ENCODE measurements at places on chromosomes 1 and 21. TPM values are rescaled to one million over a fixed set of nuclear protein-coding genes. Genes with fewer than 3 reads are reported as not detected.
A peak's percentile ranks its signal among the peaks of the same experiment; 100 is the strongest.

DNA sequence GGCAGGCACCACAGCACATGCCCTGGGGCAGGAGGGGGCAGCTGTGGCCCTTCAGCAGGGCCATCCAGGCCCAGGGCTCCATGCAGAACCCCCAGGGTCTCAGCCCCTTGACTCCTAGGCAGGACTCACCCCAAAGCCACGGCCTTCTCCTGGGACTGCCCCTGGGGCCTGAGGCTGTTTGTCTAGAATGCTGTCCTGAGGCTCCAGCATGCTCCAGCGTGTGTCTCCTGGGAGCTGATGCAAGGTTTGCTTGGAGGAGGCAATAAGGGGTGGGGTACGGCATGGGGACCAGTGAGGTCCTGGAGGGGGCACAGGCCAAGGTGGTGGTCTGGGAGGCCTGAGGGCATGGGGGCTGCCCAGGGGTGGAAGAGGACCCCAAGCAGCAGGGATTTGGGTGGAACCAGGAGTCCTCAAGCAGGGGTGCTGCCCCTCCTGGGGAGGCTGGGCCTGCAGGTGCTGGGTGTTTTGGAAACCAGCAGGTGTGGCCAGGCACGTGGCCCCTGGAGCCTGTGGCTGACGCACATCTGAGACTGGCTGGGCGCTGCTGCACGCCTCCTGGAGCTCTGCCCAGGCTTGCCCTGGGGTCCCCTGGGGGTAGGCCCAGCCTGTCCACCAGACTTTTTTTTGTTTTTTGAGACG lies 7.8 kb upstream of the CALML6 start:
- H3K4me3 ChIP-seq, result no peak overlapping the region
- ATAC-seq, result no peak
- H3K36me3 ChIP-seq, result no peaks in the 10 kb centered on the region
- no peaks in the 10 kb centered on the region for H3K27me3 ChIP-seq
- no peaks in the 10 kb centered on the region for H3K4me1 ChIP-seq
- H3K27ac ChIP-seq, result peak overlapping the region; percentile 41

GRCh38 chr1:232473324-232473723 lies 156.6 kb downstream of the SIPA1L2 start:
- no peak overlapping the region for H3K4me3 ChIP-seq
- H3K36me3 ChIP-seq, result no peaks in the 10 kb centered on the region
- peaks cover 6% of the 10 kb centered on the region for H3K4me1 ChIP-seq

DNA sequence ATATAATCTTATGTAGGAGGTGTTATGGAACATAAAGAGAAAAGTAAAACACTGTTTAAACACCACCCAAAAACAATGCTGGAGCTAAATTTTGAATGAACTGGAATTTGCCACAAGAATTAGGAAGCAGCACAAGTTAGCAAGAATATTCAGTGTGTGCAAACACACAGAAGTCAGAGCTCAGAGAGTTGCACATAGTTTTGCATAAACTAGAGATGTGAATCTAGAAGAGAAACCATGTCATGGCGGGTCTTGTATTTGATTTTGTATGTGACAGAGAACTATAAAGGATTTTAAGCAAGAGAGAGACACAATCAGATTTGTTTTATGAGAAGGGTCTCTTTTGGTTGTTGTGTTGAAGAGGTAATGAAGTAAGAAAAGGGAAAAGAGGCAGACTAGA lies 38.2 kb downstream of the SELENOF start:
- H3K4me3 ChIP-seq, result no peak overlapping the region
- no peaks in the 10 kb centered on the region for H3K4me1 ChIP-seq
- H3K36me3 ChIP-seq, result no peaks in the 10 kb centered on the region
- H3K27ac ChIP-seq, result no peak overlapping the region

DNA sequence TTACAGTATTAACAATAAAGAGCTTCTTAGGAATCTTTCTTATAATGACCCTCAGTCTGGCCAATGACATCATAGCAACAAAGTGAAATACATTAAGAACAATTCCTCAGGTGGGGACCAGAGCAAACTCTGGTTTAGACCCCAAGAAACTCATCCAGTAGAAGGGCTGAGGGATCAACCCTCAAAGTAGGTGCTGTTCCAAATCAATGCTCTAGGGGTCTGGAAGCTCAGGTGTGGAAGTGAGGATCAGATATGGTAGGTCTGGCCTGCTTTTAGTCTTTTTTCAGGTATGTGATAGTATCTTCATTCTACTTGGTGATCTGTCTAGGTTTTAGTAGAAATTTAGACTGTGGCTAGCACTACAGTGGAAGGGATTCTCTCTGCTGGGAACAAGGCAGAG lies 291.7 kb downstream of the PDE4B start:
- no peaks in the 10 kb centered on the region for H3K27me3 ChIP-seq
- H3K27ac ChIP-seq, result no peak overlapping the region
- no peak overlapping the region for H3K4me3 ChIP-seq
- H3K4me1 ChIP-seq, result no peaks in the 10 kb centered on the region
- ATAC-seq, result no peak

DNA sequence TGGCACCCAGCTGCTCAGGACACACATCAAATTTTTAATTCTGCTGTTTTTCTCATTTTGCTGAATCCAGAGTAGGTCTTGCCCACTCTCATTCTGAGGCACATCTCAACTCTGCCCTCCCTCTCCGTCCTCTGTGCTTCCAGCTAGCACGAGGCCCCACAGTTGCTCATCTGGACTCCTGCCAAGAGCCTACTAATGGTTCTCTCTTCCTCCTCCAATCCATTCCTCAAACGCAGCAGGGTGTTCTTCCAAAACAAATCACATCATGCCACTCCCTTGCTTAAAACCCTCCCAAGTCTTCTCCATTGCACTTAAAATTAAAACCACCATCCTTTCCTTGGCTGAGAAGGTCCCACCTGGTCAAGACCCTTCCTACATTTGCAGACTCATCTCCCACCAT lies 49.8 kb upstream of the SCAF4 start:
- peak; percentile 55 for ATAC-seq
- no peak overlapping the region for H3K27ac ChIP-seq
- no peaks in the 10 kb centered on the region for H3K27me3 ChIP-seq
- no peaks in the 10 kb centered on the region for H3K4me1 ChIP-seq
- no peaks in the 10 kb centered on the region for H3K36me3 ChIP-seq

DNA sequence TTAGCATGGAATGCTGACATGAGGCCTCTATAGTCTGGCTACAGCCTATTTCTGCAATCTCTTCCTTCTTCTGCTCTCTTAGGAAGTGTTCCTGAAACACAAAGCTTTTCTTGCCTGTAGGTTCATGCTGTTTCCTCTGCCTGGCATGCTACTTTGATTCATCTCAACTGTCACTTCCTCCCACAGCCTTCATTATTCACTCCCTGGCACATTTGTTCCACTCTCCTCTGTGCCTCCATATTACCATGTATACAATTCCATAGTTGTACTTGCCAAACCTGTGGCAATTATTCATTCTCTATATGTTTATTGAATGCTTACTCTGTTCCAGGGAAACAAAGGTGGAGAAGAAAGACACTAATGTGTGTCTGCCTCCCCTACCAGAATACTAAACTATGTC lies 210.2 kb downstream of the LRRC7 start:
- H3K36me3 ChIP-seq, result no peaks in the 10 kb centered on the region
- no peaks in the 10 kb centered on the region for H3K27me3 ChIP-seq
- H3K4me3 ChIP-seq, result no peak overlapping the region
- no peak for ATAC-seq

GRCh38 chr1:63774617-63775417 lies 1.0 kb downstream of the ROR1 start:
- peak; percentile 43 for ATAC-seq
- no peaks in the 10 kb centered on the region for H3K4me1 ChIP-seq
- H3K27ac ChIP-seq, result no peak overlapping the region

GRCh38 chr1:59417406-59417805 lies 120.5 kb downstream of the FGGY start:
- no peaks in the 10 kb centered on the region for H3K36me3 ChIP-seq
- no peak for ATAC-seq
- no peaks in the 10 kb centered on the region for H3K27me3 ChIP-seq
- H3K4me1 ChIP-seq, result peaks cover 34% of the 10 kb centered on the region

GRCh38 chr1:221035662-221036153 lies 156.5 kb downstream of the HLX start:
- no peaks in the 10 kb centered on the region for H3K27me3 ChIP-seq
- H3K36me3 ChIP-seq, result no peaks in the 10 kb centered on the region
- no peak for ATAC-seq
- no peak overlapping the region for H3K4me3 ChIP-seq
- peaks cover 17% of the 10 kb centered on the region for H3K4me1 ChIP-seq
- H3K27ac ChIP-seq, result no peak overlapping the region

- ATAC-seq, result no peak
- H3K27ac ChIP-seq, result no peak overlapping the region
- no peak overlapping the region for H3K4me3 ChIP-seq
- H3K27me3 ChIP-seq, result no peaks in the 10 kb centered on the region
These were observed 41.6 kb downstream of the ATP6V1G3 start for GRCh38 chr1:198498881-198499280.

- no peak overlapping the region for H3K27ac ChIP-seq
- no peaks in the 10 kb centered on the region for H3K4me1 ChIP-seq
- H3K27me3 ChIP-seq, result no peaks in the 10 kb centered on the region
These were observed 533.7 kb upstream of the PKN2 start for GRCh38 chr1:88150330-88150729.

DNA sequence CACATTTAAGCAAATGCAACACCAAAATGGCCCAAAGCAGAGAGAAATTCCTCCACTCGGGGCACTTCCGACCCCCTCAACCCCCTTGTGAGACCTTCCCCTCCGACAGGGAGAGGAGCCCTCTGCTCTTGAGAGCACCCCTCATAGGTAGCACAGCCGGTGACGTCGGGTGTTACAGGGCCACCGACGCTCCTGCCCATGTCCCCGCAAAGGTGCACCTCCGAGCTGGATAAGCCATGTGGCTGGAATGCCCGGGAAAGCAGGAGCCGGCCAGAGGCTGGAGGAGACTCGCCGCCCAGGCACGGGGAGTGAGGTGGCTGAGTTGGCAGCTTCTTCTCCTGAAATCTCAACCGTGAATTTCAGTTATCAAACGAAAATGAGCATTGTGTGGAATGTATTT lies 67.1 kb upstream of the ARHGEF16 start:
- no peak overlapping the region for H3K4me3 ChIP-seq
- H3K27ac ChIP-seq, result no peak overlapping the region
- peaks cover 86% of the 10 kb centered on the region for H3K27me3 ChIP-seq
- no peaks in the 10 kb centered on the region for H3K4me1 ChIP-seq
- no peak for ATAC-seq
- H3K36me3 ChIP-seq, result no peaks in the 10 kb centered on the region

DNA sequence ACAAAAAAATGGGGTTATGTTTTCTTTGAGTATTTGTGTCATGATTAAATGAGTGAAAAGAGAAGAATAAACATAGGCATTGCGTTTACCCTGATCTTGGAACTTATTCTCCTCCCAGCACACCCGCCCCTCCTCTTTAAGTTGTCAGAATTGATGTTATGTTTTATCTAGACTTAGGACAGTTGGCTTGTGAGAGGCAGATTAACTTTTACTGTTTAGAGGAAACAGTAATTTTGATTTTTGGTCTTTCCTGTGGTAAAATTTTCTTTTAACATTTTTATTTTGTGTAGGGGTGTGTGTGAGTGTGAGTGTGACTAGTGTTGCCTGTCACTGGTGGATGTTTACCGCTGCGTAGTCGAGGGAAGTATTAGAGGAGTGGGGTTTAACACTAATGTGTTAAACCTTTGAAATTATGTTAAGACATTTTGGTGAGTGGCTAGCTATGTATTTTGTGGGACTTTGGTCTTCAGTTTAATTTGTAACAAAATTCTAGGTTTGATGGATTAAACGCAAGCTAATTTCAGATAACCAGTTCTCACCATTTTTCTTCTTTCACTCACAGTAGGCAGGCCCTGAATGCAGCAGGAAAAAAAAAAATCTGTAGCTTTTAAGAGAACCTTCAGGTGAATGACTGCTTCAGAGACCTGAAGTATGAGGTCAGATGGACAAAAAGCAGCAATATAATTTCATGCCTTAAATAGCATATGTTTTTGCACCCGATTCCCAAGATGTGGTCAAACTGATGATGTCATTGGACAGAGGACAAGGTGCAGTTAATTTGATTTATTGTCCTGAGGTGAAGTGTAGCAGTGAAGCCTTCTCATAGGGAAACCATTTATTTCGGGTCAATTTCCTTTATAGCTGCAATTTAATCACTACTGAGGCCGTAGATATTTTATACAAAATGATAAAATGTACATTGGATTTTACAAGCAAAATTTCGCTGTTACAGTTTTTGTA lies 2.7 kb downstream of the POU2F1 start:
- peak overlapping the region; percentile 96 for H3K27ac ChIP-seq
- no peak overlapping the region for H3K4me3 ChIP-seq
- H3K36me3 ChIP-seq, result no peaks in the 10 kb centered on the region
- H3K4me1 ChIP-seq, result peaks cover 73% of the 10 kb centered on the region
- no peak for ATAC-seq

- H3K27ac ChIP-seq, result no peak overlapping the region
- no peaks in the 10 kb centered on the region for H3K4me1 ChIP-seq
- no peak overlapping the region for H3K4me3 ChIP-seq
- ATAC-seq, result no peak
- no peaks in the 10 kb centered on the region for H3K27me3 ChIP-seq
- H3K36me3 ChIP-seq, result no peaks in the 10 kb centered on the region
These were observed 51.3 kb downstream of the PTGS2 start for GRCh38 chr1:186628910-186629309.

DNA sequence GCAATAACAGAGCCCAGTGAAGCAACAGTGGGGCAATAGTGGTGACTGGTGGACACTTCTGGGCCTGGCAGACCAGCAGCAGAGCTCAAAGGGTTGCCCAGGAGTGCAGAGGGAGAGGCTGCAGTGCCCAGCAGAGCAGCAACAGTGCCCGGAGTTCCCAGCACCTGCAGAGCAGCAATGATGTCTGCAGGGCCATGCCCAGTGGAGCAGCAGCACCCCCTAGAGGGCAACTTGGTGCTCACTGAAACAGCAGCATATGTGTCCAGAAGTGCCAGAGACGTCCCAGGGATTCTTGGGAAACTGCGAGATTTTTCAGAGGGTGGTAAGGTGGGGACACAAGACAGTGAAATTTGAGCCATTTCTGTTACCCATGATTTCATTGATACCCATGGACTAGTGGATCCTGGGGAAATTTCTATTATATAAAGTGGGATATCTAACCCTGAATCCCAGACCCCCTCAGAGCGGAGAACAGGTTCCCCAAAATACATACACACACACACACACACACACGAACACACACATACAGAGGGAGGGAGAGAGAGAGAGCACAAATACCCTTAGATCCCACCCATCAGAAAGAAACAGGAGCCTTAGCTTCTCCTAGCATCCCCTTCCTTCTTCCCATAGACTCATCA lies 156.9 kb upstream of the GJB5 start:
- no peak overlapping the region for H3K4me3 ChIP-seq
- H3K27ac ChIP-seq, result no peak overlapping the region
- H3K4me1 ChIP-seq, result no peaks in the 10 kb centered on the region
- peaks cover 47% of the 10 kb centered on the region for H3K27me3 ChIP-seq
- H3K36me3 ChIP-seq, result no peaks in the 10 kb centered on the region

MTOR gene
- 45.8 TPM for total RNA-seq

FASLG gene
- total RNA-seq, result not detected

IFI16 gene
- total RNA-seq, result 25.2 TPM

IL23R gene
- total RNA-seq, result not detected

ARTN gene
- 0.47 TPM for total RNA-seq

SLC25A34 gene
- 0.10 TPM for total RNA-seq

Data from gastroesophageal sphincter (tissue), 4 donors.